Naive thymus-derived CD8-positive, alpha-beta T cell (primary cell): ENCODE measurements at places on chromosomes 5 and 9. TPM values are rescaled to one million over a fixed set of nuclear protein-coding genes. Genes with fewer than 3 reads are reported as not detected.

The LHX6 gene
- total RNA-seq, result 0.60 TPM

The GPX3 gene
- total RNA-seq, result not detected

The SOWAHA gene
- not detected for total RNA-seq

The STKLD1 gene
- total RNA-seq, result 1.3 TPM

The CNTLN gene
- not detected for total RNA-seq

DNA sequence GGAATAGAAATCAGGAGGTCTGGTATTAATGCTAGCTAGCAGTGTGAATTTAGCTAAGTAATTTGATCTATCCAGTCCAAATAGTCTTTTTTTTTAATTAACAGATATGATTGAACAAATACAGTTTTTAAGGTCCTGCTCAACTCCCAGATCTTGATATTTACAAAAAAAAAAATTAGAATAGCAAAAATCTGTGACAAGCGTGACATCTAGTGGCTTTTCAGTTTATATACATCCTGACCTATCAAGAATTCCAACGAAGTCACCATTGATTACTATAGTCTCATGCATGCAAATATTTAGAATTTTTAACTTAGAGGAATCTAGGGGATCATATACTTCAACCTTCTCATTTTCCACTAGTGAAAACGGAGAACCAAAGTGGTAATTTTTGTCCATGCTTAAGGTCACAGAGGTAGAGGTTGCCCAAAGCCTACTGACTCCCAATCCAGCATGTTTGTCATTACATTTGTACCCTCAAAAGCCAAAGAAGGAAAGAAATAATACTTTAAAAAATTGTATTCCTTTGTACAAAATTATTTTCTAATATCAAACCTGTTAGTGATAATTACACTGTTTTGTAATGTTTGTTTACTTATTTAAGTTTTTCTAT, 17.6 kb upstream of the TARS1 start:
- H3K36me3 ChIP-seq, result no peaks in the 10 kb centered on the region
- H3K4me1 ChIP-seq, result no peaks in the 10 kb centered on the region
- DNase-seq, result no peak
- H3K27ac ChIP-seq, result no peak overlapping the region

- H3K4me3 ChIP-seq, result no peak overlapping the region
- H3K4me1 ChIP-seq, result peaks cover 7% of the 10 kb centered on the region
- H3K27me3 ChIP-seq, result peaks cover 10% of the 10 kb centered on the region
- no peak overlapping the region for H3K27ac ChIP-seq
- DNase-seq, result no peak
Observed at GRCh38 chr5:150077996-150078801, 8.2 kb downstream of the CSF1R start.

GRCh38 chr9:136326061-136326760, 1.1 kb upstream of the GPSM1 start:
- no peaks in the 10 kb centered on the region for H3K36me3 ChIP-seq
- no peak for DNase-seq
- H3K27me3 ChIP-seq, result no peaks in the 10 kb centered on the region
- peaks cover 10% of the 10 kb centered on the region for H3K4me1 ChIP-seq

DNA sequence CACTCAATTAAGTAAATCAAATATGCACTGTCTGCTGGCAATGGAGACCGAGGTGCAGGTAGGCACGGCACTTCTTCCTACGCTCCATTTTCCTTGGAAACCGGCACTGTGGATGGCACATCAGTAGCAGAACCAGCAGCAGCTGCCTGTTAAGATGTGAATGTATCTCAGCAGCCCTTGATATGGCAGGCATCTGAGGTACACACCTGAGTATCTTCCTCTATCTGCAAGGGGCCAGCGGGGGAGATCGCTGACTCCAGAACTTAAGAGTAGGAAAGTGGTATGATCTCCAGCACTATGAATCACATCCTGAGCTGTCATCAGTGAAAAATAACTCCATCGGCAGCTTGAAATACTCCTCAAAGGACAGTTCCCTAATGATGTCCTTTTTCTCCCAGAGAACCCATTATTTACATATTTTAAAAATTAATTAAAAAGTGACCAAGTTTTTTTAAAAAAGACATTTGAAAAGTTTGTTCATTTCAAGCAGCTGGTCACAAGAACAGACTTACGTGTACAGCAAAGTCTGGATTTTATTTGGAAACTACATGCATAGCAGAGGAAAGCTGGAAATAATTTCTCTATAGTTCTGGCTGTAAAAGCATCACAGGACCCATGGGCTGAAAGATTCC, 97.1 kb downstream of the ADAMTS12 start:
- no peaks in the 10 kb centered on the region for H3K4me1 ChIP-seq
- no peak for DNase-seq
- H3K27ac ChIP-seq, result no peak overlapping the region

DNA sequence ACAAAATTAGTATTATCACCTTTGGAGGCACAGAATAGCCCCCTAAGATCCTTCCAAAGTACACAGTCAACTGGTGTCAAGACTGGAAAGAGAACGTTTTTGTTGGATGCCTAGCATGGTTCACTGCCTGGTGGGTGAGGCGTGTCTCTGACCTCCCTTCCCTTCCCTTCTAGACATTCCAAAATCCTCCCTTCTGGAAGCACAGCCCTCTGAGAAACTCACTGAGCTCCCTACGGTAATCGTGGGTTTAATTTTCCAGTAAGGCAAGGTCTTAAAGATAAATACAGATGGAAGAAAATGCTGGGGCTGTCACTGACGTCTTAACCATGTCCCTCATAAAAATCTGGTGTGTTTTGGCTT, 138.8 kb downstream of the LIFR start:
- H3K4me1 ChIP-seq, result peaks cover 3% of the 10 kb centered on the region
- H3K27ac ChIP-seq, result peak overlapping the region; percentile 66
- no peaks in the 10 kb centered on the region for H3K36me3 ChIP-seq
- H3K4me3 ChIP-seq, result no peak overlapping the region

DNA sequence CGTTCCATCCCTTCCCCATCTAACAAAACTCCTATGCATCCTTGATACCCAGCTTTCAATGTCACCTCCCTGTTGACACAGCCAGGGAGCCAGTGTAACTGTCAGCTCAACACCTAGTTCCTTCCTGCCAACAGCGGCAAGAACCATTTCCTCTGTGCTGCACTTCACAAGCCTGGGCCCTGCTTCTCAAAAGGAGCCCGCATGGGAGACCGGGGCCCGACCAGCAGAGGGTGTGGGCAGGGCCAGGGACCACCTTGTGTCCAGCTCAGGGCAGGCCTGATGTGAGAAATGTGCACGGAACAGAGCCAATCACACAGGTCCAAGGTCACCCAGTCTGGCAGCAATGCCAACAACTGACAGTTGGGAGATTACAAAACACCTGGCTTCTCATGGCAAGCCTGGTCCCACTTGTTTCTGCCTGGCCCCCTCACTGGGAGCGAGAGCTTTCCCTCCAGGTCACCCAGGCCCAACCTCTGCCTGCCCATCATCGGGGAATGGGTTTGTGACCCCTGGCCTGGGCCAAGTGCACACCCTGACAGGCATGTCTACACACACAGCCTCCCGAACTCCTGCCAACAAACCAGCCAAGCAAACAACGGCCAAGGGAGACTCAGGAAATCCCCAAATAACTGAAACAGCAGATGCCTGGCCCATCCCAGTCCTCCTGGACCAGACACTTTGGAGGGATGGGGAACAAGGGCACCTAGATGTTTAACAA, 3.1 kb downstream of the RNF44 start:
- peaks cover 35% of the 10 kb centered on the region for H3K36me3 ChIP-seq
- H3K4me3 ChIP-seq, result peak overlapping the region; percentile 100
- DNase-seq, result no peak

GRCh38 chr5:65262649-65263059, 219.1 kb downstream of the ADAMTS6 start:
- H3K4me1 ChIP-seq, result no peaks in the 10 kb centered on the region
- H3K4me3 ChIP-seq, result no peak overlapping the region
- H3K27ac ChIP-seq, result no peak overlapping the region
- H3K36me3 ChIP-seq, result peaks cover 17% of the 10 kb centered on the region
- peaks cover 2% of the 10 kb centered on the region for H3K27me3 ChIP-seq
- no peak for DNase-seq

GRCh38 chr5:33736510-33736909, 155.3 kb downstream of the ADAMTS12 start:
- no peaks in the 10 kb centered on the region for H3K36me3 ChIP-seq
- DNase-seq, result no peak
- no peak overlapping the region for H3K4me3 ChIP-seq
- H3K27me3 ChIP-seq, result no peaks in the 10 kb centered on the region
- no peak overlapping the region for H3K27ac ChIP-seq

DNA sequence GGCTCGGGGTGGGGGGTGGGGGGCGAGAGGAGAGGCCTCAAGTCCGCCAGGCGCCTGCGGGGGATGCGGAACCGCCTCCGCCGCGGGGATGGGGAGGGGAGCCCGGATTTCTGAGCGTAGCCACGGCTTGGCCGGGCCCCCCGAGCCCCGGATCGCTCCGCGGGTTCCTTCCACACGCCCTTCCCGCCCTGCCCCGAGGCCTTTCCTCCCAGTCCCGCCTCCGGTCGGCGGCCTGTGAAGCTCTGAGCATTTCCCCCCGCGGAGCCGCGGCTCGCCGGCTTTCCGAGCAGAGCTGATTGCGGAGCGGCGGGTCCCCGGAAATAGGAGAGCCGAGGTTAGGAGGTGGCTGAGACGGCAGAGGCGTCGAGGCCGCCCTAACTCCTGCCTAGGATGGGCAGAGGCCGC, 6.1 kb downstream of the IRX4 start:
- no peak overlapping the region for H3K27ac ChIP-seq
- H3K4me1 ChIP-seq, result peaks cover 25% of the 10 kb centered on the region
- no peaks in the 10 kb centered on the region for H3K36me3 ChIP-seq
- peaks cover 75% of the 10 kb centered on the region for H3K27me3 ChIP-seq
- H3K4me3 ChIP-seq, result no peak overlapping the region

DNA sequence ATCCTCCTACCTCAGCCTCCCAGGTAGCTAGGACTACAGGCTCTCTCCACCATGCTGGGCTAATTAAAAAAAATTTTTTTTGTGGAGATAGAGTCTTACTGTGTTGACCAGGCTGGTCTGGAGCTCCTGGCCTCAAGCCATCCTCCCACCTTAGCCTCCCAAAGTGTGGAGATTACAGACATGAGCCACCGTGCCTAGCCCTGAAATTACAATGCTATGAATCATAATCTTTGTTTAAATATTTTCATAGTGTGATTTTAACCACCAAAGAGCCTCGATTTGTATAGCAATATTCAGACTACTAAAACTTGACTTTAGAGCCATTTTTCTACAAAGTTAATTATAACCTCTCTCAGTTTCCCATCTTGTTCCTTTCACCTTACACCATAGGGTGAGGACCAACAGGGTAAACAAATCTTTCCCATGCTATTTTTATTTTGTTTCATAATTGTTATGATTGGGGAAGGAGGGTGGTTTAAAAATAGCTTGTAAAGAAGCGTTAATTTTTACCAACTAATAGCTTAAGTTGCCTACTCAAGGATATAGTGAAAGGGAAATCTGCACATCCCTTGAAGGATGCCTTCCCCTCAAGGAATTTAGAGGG, 32.7 kb downstream of the UBE2D2 start:
- DNase-seq, result no peak
- no peak overlapping the region for H3K4me3 ChIP-seq
- peak overlapping the region; percentile 33 for H3K27ac ChIP-seq
- peaks cover 52% of the 10 kb centered on the region for H3K4me1 ChIP-seq
- H3K36me3 ChIP-seq, result peaks cover 2% of the 10 kb centered on the region

DNA sequence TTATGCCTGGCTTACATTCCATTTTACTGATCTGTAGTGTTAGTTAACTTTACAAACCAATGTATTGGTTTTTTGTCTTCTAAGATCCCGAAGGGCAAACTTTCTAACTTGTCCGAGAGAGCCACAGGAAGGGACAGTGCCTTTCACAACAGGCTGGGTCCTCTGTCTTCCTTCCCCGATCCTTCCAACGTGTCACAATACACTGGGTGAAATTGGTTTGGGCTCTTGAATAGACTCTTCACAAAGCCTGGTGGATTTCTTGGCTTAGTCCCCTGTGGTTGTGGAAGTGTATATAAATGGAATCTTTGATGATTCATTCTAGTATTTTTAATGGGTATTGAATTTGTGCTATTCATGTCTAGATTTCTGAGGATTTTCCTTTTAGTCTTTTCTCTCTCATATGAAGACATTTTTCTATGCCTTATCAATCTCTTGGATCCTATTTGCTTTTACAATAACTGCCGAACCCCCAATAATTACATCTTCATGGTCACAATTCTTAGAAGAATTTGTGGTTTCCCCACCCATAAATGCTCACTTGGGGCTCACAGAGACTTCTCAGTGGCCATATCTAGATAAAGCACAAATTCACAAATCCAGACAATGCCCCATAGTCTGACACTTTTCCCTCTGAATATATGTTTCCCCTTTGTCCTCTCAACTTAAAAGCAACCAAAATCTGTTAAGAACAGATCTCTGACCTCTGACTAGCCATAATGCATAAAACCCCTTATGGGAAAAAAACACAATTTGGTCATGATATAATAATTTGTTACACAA, 107.7 kb downstream of the MTRR start:
- H3K4me1 ChIP-seq, result no peaks in the 10 kb centered on the region
- H3K4me3 ChIP-seq, result no peak overlapping the region
- H3K27me3 ChIP-seq, result peaks cover 17% of the 10 kb centered on the region

- peaks cover 4% of the 10 kb centered on the region for H3K27me3 ChIP-seq
- no peaks in the 10 kb centered on the region for H3K4me1 ChIP-seq
- H3K4me3 ChIP-seq, result no peak overlapping the region
- H3K36me3 ChIP-seq, result no peaks in the 10 kb centered on the region
Observed at GRCh38 chr5:84301535-84301934, 83.1 kb downstream of the EDIL3 start.

GRCh38 chr9:24416136-24416535, 129.6 kb downstream of the IZUMO3 start:
- no peaks in the 10 kb centered on the region for H3K27me3 ChIP-seq
- no peak for DNase-seq
- H3K4me3 ChIP-seq, result no peak overlapping the region
- H3K36me3 ChIP-seq, result no peaks in the 10 kb centered on the region
- no peaks in the 10 kb centered on the region for H3K4me1 ChIP-seq

DNA sequence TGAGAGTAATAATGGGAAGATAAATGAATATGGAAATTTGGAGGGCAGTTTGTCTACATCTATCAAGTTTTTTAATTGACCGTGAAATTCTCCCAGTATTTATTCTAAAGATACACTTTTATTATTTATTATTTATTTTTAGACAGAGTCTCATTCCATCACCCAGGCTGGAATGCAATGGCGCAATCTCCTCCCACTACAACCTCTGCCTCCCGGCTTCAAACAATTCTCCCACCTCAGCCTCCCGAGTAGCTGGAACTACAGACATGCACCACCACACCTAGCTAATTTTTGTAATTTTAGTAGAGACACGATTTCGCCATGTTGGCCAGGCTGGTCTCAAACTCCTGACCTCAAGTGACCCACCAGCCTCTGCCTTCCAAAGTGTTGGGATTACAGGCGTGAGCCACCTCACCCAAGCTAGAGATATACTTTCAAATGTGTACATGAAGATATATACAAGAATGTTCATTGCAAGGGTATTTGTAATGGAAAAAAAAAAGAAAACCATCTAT, 97.7 kb upstream of the SLC12A2 start:
- peaks cover 6% of the 10 kb centered on the region for H3K36me3 ChIP-seq
- H3K27ac ChIP-seq, result no peak overlapping the region
- H3K27me3 ChIP-seq, result no peaks in the 10 kb centered on the region

GRCh38 chr9:112443200-112443599, 43.4 kb upstream of the KIAA1958 start:
- H3K27ac ChIP-seq, result no peak overlapping the region
- H3K36me3 ChIP-seq, result peaks cover 5% of the 10 kb centered on the region
- DNase-seq, result peak; percentile 36
- H3K27me3 ChIP-seq, result no peaks in the 10 kb centered on the region
- H3K4me3 ChIP-seq, result no peak overlapping the region
